ENCODE measurements at places on chromosomes 16 and 17. TPM values are rescaled to one million over a fixed set of nuclear protein-coding genes. Genes with fewer than 3 reads are reported as not detected.

The NAGPA gene
- 56.3 TPM for total RNA-seq

The OR3A1 gene
- total RNA-seq = not detected

The ETV4 gene
- 22.4 TPM for total RNA-seq

The ACSM3 gene
- 68.4 TPM for total RNA-seq

The GOSR2 gene
- 44.5 TPM for total RNA-seq

The IRX3 gene
- total RNA-seq = 2.4 TPM

The OR1A1 gene
- not detected for total RNA-seq

The TCAP gene
- 2.1 TPM for total RNA-seq

The CBLN1 gene
- total RNA-seq = 0.23 TPM

The MRTFB gene
- total RNA-seq = 26.8 TPM

The TPSD1 gene
- not detected for total RNA-seq

The AIPL1 gene
- total RNA-seq = not detected

The CDC6 gene
- total RNA-seq = 4.5 TPM

The RAPGEFL1 gene
- 4.6 TPM for total RNA-seq

The TSNAXIP1 gene
- 0.39 TPM for total RNA-seq

The HES7 gene
- total RNA-seq = not detected

The SPATA22 gene
- total RNA-seq = not detected

The DPEP1 gene
- total RNA-seq = not detected

The CLEC3A gene
- total RNA-seq = not detected

The ZG16B gene
- 0.99 TPM for total RNA-seq

The CFAP97D1 gene
- total RNA-seq = not detected

The SLC38A8 gene
- total RNA-seq = not detected

The MCRIP2 gene
- total RNA-seq = 25.7 TPM

The PDILT gene
- total RNA-seq = not detected

The SMURF2 gene
- 266 TPM for total RNA-seq

The KRT40 gene
- total RNA-seq = not detected

The KCNJ12 gene
- 1.6 TPM for total RNA-seq

The PPP1R27 gene
- total RNA-seq = not detected

The ODAD4 gene
- total RNA-seq = 0.15 TPM

The NOG gene
- total RNA-seq = 64.4 TPM

The KRT32 gene
- not detected for total RNA-seq

The PRR15L gene
- not detected for total RNA-seq

The MGAT5B gene
- 9.1 TPM for total RNA-seq

The SCIMP gene
- total RNA-seq = not detected

The TLE7 gene
- total RNA-seq = not detected

The BCL7C gene
- total RNA-seq = 44.5 TPM

The DOC2A gene
- 0.06 TPM for total RNA-seq

The NEUROD2 gene
- total RNA-seq = not detected

The C16orf96 gene
- not detected for total RNA-seq

The FDXR gene
- 38.6 TPM for total RNA-seq

The PYDC1 gene
- not detected for total RNA-seq

The CCL13 gene
- not detected for total RNA-seq

The PRSS33 gene
- not detected for total RNA-seq

The FBXW10 gene
- total RNA-seq = not detected

The SCARF1 gene
- total RNA-seq = 131 TPM

The KRT16 gene
- total RNA-seq = not detected

The CASKIN2 gene
- total RNA-seq = 11.6 TPM

The GFOD2 gene
- 31.5 TPM for total RNA-seq

The MYH13 gene
- total RNA-seq = not detected

The KCNG4 gene
- total RNA-seq = not detected

The CXCL16 gene
- 18.0 TPM for total RNA-seq

The TMUB2 gene
- 35.5 TPM for total RNA-seq

Data from glomerular endothelial cell (primary cell).